ENCODE measurements at places on chromosomes 7 and 10.

DNA sequence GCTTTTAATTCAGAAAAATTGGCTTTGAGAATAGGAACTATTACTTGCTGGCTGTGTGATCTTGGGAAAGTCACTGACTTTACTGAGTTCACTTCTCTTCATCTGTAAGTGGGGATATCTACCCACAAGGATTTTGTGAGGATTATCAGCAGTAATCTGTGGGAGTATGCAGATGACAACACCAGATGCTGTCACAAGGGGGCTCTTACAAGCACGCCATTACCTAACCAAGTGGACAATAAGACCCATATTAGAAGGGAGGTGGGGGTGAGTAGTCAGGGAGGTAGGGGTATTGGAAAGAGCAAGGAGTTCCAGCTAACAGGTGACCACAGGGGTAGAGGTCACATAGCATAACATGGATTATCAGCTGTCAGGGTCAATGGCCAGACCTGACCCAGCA is 569.4 kb downstream of the SUGCT start:
- no peak for DNase-seq

DNA sequence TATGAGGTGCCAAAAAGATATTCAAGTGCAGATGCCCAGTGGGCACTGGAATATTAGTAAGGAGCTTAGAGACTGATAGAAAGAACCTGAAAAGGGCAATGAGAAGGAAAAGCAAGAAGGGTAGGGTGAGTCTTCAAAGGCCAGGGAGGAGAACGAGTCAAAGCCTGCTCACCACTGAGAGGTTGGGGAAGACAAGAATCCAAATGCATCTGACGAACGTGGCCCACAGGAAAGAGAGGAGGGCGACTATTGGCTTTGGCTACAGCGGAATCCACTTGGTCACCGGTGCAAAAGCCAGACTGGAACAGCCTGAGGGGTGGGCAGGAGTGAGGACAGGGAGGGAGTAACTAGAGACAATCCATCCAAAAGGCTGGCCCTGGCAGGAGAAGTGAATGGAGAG is 216.7 kb upstream of the KLF14 start:
- no peak for DNase-seq

DNA sequence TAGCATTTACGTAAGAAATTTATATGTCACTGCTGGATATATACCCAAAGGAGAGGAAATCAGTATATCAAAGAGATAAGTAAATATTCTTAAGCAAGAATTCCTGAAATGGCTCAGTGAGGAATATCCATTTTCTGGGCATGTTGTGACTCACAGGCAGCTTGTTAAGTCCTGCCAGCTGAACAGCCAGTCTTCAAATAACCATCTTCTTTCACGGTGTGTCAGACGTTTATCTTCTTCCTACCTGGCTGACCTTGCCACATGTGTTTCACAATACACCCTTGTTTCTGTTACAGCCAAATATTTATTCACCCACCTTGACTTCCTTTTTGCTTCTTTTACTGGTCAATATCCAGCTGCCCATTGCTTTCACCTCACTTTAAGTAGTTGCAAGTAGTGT is 648.1 kb downstream of the ANKRD7 start:
- DNase-seq = no peak

GRCh38 chr7:103609778-103610177 is 163.8 kb upstream of the SLC26A5 start:
- DNase-seq = no peak

GRCh38 chr7:29099896-29100847 is 46.2 kb downstream of the CPVL start:
- DNase-seq = no peak

DNA sequence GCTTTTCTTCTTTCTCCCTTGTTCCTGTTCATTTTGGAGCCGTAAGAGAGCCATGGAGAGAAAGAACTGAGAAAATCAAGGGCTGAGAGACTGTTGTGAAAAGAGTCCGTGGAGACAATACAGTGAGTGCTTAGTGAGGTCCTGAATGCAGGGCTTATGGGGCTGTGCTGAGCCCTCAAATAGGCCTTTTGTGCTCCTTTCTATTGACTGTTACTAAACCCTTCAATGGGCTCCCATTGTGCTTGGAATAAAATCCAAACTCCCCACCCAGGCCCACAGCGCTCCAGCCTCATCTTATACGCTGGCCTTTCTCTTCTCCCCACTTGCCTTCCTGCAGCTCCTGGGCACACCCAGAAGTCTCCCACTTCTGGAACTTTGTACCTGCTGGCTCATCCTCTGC is 243.1 kb upstream of the HABP2 start:
- no peak for DNase-seq

GRCh38 chr10:62599161-62599560 is 205.4 kb upstream of the ADO start:
- DNase-seq = no peak

GRCh38 chr7:155255621-155256020 is 42.1 kb upstream of the INSIG1 start:
- DNase-seq = peak; percentile 60

GRCh38 chr7:73602721-73603651 is 21.3 kb downstream of the MLXIPL start:
- peak; percentile 35 for DNase-seq

DNA sequence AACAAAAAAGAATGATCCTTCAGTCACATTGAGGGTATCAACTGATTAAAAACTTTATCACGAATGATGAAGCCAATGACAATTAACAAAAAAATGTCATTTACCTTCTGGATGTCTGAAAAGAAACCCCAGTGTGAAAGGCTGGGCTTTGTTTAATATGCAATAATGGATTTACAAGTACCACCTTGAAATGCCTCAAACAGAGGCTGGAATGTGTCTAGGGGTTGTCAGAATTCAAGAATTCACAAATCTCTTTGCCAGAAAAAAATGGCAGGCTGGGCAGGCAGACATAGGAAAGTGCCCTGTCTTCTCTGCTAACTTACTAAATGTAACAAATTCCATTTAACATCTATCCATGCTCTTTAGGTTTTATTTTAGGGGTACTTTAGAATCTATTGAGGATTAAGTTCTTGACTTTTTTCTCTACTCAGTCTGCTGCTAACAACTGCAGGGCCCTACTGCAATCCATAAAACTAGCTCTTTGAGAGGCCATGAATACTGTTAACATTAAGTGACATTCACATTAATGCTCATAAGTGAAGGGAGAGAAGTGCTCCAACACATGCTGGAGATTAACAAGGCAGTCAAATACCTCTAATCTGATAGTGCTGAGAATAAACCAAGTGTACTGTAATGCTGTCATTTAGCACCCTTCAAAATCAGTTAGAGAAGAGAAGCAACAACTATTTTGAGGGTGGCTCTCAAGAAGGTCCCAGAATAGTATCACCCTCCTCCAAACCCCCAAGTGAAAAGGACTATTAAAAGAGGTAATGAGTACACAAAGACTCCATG is 43.1 kb upstream of the KCNIP2 start:
- no peak for DNase-seq

Measured in CD14-positive monocyte (primary cell).